Smooth muscle cell of the coronary artery (primary cell): ENCODE measurements at places on chromosomes 4 and X. TPM values are rescaled to one million over a fixed set of nuclear protein-coding genes. Genes with fewer than 3 reads are reported as not detected.

The PAK3 gene
- 0.59 and 3.5 TPM in 2 replicates for total RNA-seq

The S100P gene
- not detected in 2 replicates for total RNA-seq

The ZNF157 gene
- 0.12 TPM in 1 of 2 replicates, not detected in the other for total RNA-seq

The SYTL5 gene
- 0.35 and 0.60 TPM in 2 replicates for total RNA-seq

The UGT2B17 gene
- not detected in 2 replicates for total RNA-seq

The SPANXC gene
- not detected in 2 replicates for total RNA-seq

The ATP2B3 gene
- under 0.01 TPM in 2 replicates for total RNA-seq

The CFAP97 gene
- total RNA-seq = 12.1 and 24.1 TPM in 2 replicates

The NPNT gene
- total RNA-seq = 1.1 TPM in 1 of 2 replicates, not detected in the other

The RPA4 gene
- 0.45 and 1.4 TPM in 2 replicates for total RNA-seq
